SJSA1 (cell line): ENCODE measurements at places on chromosomes 5 and 9. TPM values are rescaled to one million over a fixed set of nuclear protein-coding genes. Genes with fewer than 3 reads are reported as not detected.

Gene CCL27
- not detected in 2 replicates for total RNA-seq

Gene CDH10
- total RNA-seq: not detected in 2 replicates

Gene INSL6
- not detected in 2 replicates for total RNA-seq

Gene HTR1A
- not detected in 2 replicates for total RNA-seq

GRCh38 chr5:172245046-172245445, 38.5 kb downstream of the UBTD2 start:
- no peaks in the 10 kb centered on the region for H3K4me1 ChIP-seq
- H3K36me3 ChIP-seq: peaks cover 5% of the 10 kb centered on the region; the same call in 1 of the 2 replicates
- no peak overlapping the region for H3K27ac ChIP-seq
- no peak overlapping the region for H3K4me3 ChIP-seq
- DNase-seq: no peak

- H3K27ac ChIP-seq: no peak overlapping the region
- DNase-seq: no peak
- H3K4me1 ChIP-seq: no peaks in the 10 kb centered on the region
- H3K36me3 ChIP-seq: no peaks in the 10 kb centered on the region
Observed at GRCh38 chr5:16304846-16305245, 125.3 kb upstream of the MARCHF11 start.

DNA sequence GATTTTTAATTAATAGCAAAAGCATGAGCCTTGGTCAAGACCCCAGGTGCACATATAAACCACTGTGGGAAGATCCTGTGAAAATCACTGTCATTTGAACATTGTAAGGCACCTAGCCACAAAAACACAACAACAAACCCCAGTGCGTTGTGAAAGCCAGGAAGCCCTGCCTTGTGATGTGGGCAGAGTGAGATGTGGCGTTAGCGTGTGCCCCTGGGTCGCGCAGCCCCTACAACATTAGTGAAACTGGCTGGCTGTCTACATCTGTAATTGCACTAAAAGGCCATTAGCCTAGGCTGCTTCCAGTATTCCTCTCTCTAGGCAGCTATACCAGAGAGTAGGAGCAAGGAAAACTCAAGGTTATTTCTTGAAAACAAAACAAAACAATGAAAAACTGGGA, 21.1 kb upstream of the PDZD2 start:
- no peaks in the 10 kb centered on the region for H3K4me1 ChIP-seq
- no peaks in the 10 kb centered on the region for H3K36me3 ChIP-seq
- no peak for DNase-seq
- no peak overlapping the region for H3K4me3 ChIP-seq

- DNase-seq: peak; percentile 69
- H3K36me3 ChIP-seq: peaks cover 6% of the 10 kb centered on the region
- H3K27me3 ChIP-seq: no peaks in the 10 kb centered on the region
- H3K27ac ChIP-seq: peak overlapping the region; percentile 78
Observed at GRCh38 chr5:72956324-72957140, 691 bp downstream of the FCHO2 start.

- H3K4me3 ChIP-seq: no peak overlapping the region
- no peak overlapping the region for H3K27ac ChIP-seq
- no peaks in the 10 kb centered on the region for H3K27me3 ChIP-seq
Observed at GRCh38 chr9:116144555-116144954, 9.0 kb upstream of the PAPPA start.

- DNase-seq: no peak
- no peak overlapping the region for H3K27ac ChIP-seq
- no peak overlapping the region for H3K4me3 ChIP-seq
- no peaks in the 10 kb centered on the region for H3K4me1 ChIP-seq
- no peaks in the 10 kb centered on the region for H3K27me3 ChIP-seq
Observed at GRCh38 chr9:108119530-108120113, 630.1 kb upstream of the KLF4 start.

GRCh38 chr5:128674837-128675446, 136.9 kb upstream of the FBN2 start:
- DNase-seq: peak; percentile 57
- H3K4me1 ChIP-seq: peaks cover 3% of the 10 kb centered on the region; the same call in 1 of the 2 replicates
- H3K36me3 ChIP-seq: no peaks in the 10 kb centered on the region
- H3K4me3 ChIP-seq: no peak overlapping the region
- H3K27ac ChIP-seq: no peak overlapping the region
- H3K27me3 ChIP-seq: no peaks in the 10 kb centered on the region

DNA sequence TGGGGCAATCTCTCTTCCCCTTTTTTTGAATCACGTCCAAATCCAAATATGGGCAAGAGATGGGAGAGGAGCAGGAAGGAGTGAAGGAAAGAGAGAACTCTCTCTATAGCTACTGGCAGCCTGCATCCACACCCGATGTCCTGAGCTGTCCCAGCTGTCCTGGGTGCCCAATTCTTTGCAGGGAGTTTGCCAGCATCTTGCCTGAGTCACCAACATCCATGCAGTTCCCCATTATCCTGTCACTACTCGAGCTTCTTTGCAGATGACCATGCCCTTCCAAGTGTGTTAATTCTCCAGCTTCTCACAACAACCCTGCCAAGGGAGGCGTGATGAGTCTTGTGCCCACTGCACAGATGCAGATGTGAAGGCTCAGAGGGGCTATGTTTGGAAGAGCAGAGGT, 127.1 kb downstream of the NSG2 start:
- H3K4me3 ChIP-seq: no peak overlapping the region
- DNase-seq: no peak
- no peaks in the 10 kb centered on the region for H3K36me3 ChIP-seq
- H3K27ac ChIP-seq: no peak overlapping the region
- H3K27me3 ChIP-seq: no peaks in the 10 kb centered on the region

- H3K27ac ChIP-seq: peak overlapping the region; percentile 50
- DNase-seq: no peak
- H3K27me3 ChIP-seq: no peaks in the 10 kb centered on the region
- peaks cover 26% of the 10 kb centered on the region for H3K36me3 ChIP-seq
- H3K4me1 ChIP-seq: peaks cover 15% of the 10 kb centered on the region
Observed at GRCh38 chr5:14665101-14665822, 744 bp downstream of the OTULIN start.

- H3K4me3 ChIP-seq: no peak overlapping the region
- no peaks in the 10 kb centered on the region for H3K36me3 ChIP-seq
- no peaks in the 10 kb centered on the region for H3K4me1 ChIP-seq
- H3K27ac ChIP-seq: no peak overlapping the region
- no peak for DNase-seq
Observed at GRCh38 chr5:161676103-161676502, 9.4 kb upstream of the GABRA6 start.

DNA sequence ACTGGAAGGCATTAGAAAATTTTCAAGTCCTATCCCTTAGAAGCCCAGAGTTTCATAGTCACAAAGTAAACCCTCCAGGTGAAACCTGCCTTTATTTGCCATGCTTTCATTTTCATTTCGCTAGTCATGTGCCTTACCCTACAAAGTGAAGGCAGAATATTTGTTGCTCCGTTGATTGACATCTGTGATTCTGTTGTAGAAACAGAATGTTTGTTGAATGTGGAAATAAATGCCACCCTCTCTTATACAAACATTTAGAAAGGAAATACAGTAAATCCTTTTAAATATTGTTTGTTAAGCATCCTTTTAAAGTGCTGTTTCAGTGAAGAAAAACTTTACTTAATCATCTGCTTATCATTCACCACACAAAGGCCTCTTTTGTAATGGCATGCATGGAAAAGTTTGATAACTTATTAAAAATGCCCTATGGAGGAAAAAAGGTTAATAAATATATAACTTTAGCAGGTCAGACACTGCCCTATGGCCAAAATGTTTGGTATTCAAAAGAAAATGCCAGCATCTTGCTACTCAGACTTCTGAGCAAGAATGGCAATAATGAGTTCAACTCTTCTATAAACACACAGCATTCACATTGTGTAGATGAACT, 34.3 kb upstream of the CAST start:
- H3K36me3 ChIP-seq: no peaks in the 10 kb centered on the region
- peak overlapping the region; percentile 96 for H3K27ac ChIP-seq
- H3K4me3 ChIP-seq: no peak overlapping the region
- H3K27me3 ChIP-seq: no peaks in the 10 kb centered on the region
- H3K4me1 ChIP-seq: peaks cover 59% of the 10 kb centered on the region

GRCh38 chr5:109697339-109697738, 7.6 kb downstream of the MAN2A1 start:
- DNase-seq: no peak
- H3K27ac ChIP-seq: no peak overlapping the region
- H3K4me3 ChIP-seq: no peak overlapping the region
- H3K4me1 ChIP-seq: peaks cover 18% of the 10 kb centered on the region
